ENCODE measurements at places on chromosomes 7 and 10.

- no peak for DNase-seq
Observed at GRCh38 chr10:98555021-98555619, 108.4 kb upstream of the HPS1 start.

DNA sequence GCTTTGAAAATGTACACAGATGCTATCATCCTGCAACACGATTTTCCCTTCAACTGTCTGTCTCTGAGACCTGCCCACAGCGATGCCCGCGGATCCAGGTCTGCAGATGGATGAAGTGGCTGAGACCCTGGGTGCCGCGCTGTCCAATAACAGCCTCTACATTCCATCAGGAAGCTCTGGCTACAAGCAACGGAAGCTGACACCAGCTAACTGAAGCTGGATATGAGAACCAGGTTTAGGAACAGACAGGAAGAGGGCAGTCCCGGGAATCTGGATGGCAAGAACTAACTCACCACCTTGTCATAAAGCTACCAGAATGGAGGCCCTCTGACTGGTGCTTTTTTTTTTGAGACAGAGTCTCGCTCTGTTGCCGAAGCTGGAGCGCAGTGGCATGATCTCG is 32.3 kb upstream of the CTBP2 start:
- no peak for DNase-seq

GRCh38 chr7:16034866-16035265 is 348.4 kb upstream of the MEOX2 start:
- no peak for DNase-seq

DNA sequence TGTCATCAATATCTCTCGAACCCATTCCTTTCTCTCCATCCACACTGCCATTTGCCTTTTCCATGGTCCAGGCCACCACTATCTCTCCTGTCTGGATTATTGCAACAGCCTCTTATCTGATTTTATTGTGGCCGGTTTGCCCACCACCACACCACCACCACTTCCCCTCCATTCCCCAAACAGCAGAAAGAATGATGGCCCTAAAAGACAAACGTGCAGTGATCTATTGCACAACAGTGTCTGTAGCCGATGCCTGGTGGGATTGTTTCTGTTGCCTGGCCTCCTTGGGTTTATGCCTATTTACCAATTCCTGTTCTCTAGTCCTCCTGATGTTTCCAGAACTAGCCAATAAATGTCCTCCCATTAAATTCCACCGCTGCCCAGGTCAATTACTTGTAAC is 10.2 kb upstream of the ST8SIA6 start:
- DNase-seq = no peak

- peak; percentile 56 for DNase-seq
Observed at GRCh38 chr10:29482591-29483431, 152.0 kb downstream of the SVIL start.

DNA sequence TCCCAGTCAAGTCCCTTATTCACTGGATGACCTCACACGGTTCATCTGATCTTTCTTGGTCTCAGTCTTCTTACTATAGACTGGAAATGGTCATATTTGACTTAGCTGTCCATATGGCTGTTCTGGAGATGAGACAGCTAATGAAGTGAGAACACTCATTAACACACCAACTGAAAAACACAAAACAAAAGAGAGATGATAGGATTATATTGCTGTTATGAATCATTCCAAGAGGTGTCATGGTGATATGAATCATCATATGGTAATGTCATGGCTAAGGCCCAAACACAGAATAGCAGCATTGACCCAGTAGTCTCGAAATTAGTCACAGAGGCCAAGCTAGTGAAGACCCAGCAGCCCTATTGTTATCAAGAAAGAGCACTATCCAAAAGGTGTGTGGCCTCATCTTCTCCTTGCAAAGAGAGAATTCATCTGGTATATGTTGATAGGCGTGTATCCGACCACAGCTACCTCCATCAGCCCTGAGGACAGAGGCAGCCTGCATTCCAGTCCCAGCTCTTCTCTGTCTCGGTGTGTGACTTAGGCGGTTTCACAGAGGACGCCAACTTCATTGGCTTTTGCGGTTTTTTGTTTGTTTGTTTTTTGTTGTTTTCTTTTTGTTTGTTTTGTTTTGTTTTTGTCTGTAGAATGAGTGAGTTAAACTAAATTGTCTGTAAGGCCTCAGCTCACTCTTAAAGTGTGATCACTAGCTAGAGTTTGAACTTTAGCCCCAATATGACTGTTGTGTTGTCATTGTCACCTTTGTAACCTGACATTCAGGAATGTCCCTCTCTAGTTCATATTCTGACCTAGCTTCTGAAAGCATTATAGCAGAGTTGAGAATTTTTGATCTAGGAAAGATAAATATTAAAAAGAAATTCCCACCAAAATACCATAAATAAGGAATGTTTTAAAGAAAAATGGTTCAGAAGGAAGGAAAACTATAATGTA is 97.4 kb upstream of the PDCD4 start:
- peak; percentile 81 for DNase-seq

- DNase-seq = peak; percentile 64
Observed at GRCh38 chr7:17234398-17235031, 63.9 kb upstream of the AHR start.
